T-helper 17 cell (primary cell): ENCODE measurements at places on chromosomes 7 and 10.

DNA sequence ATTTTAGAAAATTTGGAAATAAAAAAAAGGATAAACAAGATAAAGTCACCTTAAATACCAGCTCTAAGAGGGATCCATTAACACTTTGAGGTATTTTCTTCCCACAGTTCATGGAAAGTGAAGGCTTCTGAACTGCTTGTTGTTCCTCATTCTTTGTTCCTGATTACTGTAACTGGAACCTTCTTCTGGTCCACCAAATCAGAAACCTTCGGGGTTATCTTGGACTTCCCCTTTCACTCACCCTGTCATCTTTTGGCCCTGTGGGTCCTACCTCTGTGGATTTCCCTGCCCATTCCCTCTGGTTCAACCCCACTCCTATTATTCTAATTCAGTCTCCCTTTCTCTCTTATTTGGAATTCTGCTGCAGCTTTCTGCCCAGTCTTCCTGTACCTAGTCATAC, 116.5 kb upstream of the PRPS1L1 start:
- no peak for DNase-seq

- DNase-seq = no peak
Observed at GRCh38 chr10:43902842-43903241, 254.2 kb upstream of the ZNF32 start.

- no peak for DNase-seq
Observed at GRCh38 chr7:135798095-135798494, 49.5 kb upstream of the FAM180A start.

DNA sequence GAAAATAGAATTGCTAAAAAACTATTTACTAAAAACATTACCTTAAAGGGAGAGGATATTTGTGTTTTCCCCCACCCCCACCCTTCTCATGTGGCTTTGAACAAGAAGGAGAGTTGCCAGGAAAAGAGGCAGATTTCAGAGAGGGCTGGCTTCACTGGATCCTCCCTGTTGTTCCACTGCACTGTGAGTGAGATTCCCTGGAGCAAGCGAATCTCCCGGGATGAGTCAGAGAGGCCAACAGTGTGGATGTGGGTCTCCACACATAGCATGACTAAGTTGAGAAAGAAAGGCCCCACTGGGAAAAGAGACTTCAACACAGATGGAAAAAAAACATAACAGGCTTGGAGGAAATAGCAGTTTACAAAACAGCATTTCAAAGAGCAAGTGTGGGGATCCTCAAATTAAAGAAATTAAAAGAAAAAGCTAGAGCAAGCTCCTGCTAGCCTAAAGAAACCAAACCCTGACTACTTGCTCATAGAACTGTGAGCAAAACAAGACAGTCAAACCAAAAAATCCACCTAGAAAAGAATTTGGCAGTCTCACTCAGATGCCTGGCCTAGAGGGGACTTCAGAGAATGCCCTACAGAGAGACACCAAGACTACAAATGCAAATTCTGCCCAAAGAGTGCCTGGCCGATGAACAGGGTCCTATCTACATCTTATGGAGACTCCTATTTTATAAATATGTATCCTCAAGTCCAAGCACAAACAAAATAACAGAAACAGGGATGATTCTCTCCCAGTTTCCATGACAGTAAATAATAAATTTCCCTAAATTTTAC, 3.4 kb downstream of the CAV1 start:
- no peak for DNase-seq

GRCh38 chr10:132133005-132133404, 53.7 kb upstream of the DPYSL4 start:
- no peak for DNase-seq

GRCh38 chr7:46478046-46478445, 557.0 kb upstream of the IGFBP3 start:
- no peak for DNase-seq

DNA sequence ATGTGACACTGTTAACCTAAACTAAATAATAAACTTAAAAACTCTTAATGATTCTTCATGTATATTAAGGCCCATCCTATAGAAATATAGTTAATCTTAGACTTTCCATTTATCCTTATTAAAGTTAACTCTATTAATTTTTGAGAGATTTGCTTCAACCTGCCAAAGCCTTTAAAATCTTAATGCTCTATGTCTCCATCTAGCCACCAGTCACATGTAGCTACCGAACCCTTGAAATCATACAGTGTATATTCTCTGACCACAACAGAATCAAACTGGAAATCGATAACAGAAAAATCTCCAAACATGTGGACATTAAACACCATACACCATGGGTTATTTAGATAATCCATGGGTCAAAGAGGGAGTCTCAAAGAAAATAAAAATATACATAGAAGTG, 51.9 kb downstream of the ASZ1 start:
- DNase-seq = no peak

DNA sequence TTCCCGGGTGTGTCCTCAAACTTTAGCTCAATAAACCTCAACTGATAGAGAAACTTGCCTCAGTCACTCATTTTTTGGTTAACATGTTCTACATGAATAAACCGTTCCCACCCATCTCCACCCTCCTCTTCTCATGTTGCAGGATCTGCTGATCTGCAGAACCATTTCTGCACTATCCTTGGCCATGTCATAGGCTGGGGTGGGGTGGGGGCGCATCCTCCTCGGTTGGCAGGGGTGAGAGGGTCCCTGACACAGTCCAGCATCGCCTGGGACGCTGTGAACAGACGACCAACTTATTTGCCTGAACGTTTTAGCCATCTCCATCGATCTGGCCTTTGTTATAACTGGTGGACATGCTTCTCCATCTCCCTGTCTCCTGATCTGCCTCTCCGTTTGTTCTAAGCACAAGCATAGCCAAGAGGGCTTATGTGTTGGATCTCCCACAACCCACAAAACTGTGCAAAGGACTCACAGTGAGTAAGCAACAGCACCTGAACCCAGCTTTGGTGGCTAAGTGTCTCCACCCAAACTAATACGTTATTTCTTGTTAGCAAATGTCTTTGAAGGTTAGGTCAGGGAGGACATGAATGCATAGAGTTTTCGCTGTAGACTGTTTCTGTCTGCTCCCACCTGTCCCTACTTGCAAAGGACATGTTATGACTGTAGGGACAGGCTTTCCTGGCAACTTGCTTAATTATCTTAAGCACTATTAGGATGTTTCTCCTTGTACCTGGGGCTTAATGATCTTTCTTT, 51.7 kb downstream of the PRKCQ start:
- DNase-seq = no peak

DNA sequence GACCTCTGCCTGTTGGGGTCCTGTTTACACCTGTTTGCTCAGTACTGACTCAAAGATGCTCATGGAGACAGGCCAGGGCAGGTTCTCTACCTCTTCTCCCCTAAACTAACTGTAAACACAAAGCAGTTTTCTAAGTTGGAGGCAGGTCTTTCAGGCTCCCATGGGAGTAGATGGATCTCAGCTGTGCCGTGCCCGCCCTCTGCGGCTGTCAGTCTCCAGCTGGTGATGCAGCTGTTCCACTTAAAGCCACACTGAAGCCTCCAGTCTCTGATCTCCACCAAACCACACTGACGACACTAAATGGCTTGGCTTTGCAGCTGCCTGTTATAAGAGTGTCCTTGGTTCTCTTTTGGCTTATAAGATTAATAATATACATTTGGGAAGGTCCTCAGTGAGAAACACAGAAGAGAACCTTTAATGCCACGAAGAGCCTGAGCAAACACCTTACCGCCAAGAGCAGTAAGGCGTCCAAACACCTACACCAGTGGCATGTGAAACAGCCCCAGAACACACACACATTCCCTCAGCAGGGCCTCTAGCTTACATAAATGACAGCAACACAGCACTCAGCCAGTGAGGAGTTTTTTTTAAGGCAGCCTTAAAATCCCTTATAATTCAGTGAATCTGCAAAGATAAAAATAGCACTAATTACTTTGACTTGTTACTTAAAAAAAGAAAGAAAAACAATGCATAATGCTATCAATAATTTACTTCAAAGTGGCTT, 60.4 kb upstream of the KCNIP2 start:
- no peak for DNase-seq

DNA sequence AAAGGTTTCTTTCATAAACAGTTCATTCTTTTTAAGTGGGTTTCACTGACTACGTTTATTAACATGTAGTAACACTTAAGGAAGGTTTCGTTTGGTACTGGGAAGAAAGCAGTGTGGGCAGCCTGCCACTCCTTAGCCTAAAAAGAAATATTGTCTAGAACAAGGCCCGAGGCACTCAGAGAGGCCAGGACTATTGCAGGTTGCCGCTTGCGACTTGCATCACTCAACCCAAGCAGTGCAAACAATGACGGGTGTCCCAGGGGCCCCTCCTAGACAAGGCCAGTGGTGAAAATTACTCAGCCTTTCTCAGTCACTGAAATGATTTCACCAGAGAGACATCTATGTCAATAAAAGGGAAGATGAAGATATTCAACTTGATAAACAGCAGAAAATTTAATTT, 243.9 kb downstream of the SNX13 start:
- no peak for DNase-seq

DNA sequence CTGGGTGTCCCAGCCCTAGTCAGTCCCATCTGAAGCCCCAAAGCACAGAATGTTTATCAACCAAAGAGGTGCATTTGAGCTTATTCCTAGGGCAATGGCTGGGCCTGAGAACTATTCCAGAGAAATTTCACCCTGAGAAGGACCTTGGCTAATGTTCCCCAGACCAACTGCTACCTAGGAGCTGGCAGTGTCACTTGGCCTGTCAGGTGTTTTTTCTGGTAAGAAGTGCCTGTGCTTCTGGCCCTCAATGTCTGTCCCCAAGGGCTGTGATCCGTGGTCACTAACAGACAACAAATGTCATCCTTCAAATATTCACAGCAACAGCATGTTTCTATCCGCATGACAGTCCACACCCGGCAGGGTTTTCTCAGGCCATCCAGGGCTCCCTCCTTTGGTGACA, 209.3 kb upstream of the FRMD4A start:
- no peak for DNase-seq

- no peak for DNase-seq
Observed at GRCh38 chr10:97762816-97763215, 9.0 kb downstream of the SFRP5 start.

DNA sequence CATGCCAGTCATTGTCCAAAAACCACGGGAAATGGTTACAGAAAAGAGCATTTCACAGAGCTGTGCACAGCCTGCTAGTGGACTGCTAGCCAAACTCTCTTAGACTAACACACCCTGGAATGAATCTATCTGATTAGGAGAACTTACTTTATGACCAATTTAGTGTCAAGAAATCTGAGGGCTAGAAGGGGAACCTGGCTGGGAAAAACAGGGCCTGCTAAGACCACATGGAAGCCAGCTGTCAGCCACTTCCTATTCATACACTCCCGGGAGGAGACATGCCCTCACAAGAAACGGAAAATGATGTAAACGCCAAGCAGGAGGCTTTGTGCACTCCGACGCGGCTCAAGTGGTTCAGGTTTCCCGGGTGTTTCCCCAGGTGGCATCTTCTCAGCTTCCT, 54.8 kb downstream of the MPP7 start:
- DNase-seq = no peak

GRCh38 chr10:46293832-46294640, 7.2 kb downstream of the ANTXRL start:
- DNase-seq = no peak
